ENCODE measurements at places on chromosomes 7 and 10.

DNA sequence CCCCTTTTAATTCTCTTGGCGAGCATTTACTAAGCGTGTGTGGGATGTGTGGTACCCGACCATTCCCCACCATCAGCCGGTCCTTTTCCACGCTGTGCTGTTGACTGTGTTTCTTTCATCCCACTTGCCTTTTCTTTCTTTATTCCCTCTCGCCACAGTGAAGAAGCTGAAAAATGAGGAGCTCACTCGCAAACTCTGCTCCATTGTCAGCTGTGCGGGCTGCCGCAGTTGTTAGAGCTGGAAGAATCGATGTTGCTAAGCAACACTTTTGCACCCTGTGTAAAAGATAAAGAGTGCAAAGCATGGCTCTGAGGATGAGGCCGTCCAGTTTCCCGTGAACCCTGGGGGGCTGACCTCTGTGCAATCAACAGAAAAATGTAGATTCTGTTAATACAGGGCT is 203.1 kb upstream of the NEBL start:
- DNase-seq, result no peak

GRCh38 chr7:32762925-32763293 is 128.7 kb downstream of the KBTBD2 start:
- DNase-seq, result no peak

DNA sequence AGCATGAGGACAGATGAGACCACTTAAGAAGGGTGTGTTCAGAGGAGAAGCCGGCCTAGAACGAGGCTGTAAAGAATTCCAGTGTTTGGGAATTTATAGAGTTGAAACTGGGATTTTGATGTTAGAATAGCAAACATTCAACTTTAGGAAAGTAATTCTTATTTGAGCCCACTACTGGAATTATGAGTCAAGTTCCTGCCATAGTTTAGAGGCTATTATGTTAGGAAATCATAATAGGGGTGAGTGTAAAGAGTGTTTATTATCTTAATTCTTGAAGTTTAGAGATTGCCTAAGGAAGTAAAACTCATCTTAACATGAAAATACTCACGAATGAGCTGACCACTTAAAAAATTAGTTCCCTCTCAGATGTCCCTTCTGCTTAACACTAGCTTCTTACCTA is 2.1 kb downstream of the CBLL1 start:
- no peak for DNase-seq

DNA sequence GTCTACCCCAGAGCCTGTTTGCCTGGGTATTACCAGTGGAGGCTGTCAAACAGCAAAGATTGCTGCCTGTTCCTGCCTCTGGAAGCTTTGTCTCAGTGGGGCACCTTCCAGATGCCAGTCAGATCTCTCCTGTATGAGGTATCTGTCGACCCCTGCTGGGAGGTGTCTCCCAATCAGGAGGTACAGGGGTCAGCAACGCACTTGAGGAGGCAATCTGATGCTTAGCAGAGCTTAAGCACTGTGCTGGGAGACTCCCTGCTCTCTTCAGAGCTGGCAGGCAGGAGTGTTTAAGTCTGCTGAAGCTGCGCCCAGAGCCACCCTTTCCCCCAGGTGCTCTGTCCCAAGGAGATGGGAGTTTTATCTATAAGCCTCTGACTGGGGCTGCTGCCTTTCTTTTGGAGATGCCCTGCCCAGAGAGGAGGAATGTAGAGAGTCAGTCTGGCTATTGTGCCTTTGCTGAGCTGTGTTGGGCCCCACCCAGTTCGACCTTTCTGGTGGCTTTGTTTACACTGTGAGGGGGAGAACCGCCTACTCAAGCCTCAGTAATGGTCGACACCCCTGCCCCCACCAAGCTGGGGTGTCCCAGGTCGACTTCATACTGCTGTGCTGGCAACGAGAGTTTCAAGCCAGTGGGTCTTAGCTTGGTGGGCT is 62.2 kb downstream of the PPP1R9A start:
- DNase-seq, result no peak

DNA sequence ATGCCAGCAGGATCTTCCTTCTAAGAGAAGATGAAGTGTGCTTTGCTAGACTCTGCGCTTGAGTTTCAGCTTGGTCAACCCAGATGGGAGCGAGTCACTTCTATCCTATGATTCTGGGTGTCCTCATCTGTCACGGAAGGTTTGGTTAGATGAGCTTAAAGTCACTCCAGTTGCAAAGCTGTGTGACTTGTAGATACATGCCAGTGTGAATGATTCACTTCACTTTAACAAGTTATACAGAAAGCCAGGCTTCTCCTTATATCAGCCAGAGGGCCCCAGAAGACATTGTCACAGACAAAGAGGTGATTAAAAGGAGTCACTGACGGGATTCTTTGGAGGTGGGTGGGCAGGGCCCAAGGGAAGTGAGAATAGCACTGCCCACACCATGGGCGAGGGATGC is 122.6 kb upstream of the PFKP start:
- DNase-seq, result no peak

All from cortex of kidney (tissue), 1 donor.